MM.1S (cell line): ENCODE measurements at places on chromosomes 2 and 18.

GRCh38 chr2:236665101-236665500, 95.5 kb downstream of the ACKR3 start:
- H3K4me1 ChIP-seq, result no peaks in the 10 kb centered on the region
- no peak overlapping the region for H3K4me3 ChIP-seq
- no peak overlapping the region for H3K27ac ChIP-seq
- DNase-seq, result no peak
- no peaks in the 10 kb centered on the region for H3K27me3 ChIP-seq

DNA sequence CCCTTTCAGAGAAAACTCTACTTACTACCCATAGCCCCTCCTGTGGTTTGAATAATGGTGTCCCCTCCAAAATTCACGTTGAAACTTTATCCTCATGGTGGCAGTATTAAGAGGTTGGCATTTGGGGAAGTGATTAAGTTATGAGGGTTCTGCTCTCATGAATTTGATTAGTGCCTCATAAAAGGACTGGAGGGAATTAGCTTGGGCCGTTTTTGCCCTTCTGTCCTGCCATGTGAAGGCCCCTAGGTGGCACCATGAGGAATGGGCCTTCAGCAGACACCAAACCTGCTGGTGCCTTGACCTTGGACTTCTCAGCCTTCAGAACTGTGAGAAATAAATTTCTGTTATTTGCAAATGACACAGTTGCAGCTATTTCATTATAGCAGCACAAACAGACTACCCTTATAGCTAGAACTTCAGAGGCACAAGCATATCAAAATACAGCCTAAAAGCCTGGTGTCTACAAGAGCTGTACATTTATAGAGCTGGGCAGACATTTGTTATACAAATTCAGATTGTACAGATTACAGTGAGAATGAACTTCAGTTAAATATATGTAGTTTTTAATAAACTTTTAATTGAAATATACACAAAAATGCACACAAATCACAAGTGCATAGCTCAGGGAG, 2.6 kb upstream of the PTPN2 start:
- H3K4me3 ChIP-seq, result no peak overlapping the region
- no peaks in the 10 kb centered on the region for H3K36me3 ChIP-seq
- H3K27ac ChIP-seq, result no peak overlapping the region
- H3K27me3 ChIP-seq, result no peaks in the 10 kb centered on the region

- H3K27ac ChIP-seq, result no peak overlapping the region
- no peak for DNase-seq
- no peaks in the 10 kb centered on the region for H3K4me1 ChIP-seq
- no peaks in the 10 kb centered on the region for H3K27me3 ChIP-seq
- no peak overlapping the region for H3K4me3 ChIP-seq
- no peaks in the 10 kb centered on the region for H3K36me3 ChIP-seq
Measured at GRCh38 chr2:238162846-238163441, 4.2 kb downstream of the ERFE start.

DNA sequence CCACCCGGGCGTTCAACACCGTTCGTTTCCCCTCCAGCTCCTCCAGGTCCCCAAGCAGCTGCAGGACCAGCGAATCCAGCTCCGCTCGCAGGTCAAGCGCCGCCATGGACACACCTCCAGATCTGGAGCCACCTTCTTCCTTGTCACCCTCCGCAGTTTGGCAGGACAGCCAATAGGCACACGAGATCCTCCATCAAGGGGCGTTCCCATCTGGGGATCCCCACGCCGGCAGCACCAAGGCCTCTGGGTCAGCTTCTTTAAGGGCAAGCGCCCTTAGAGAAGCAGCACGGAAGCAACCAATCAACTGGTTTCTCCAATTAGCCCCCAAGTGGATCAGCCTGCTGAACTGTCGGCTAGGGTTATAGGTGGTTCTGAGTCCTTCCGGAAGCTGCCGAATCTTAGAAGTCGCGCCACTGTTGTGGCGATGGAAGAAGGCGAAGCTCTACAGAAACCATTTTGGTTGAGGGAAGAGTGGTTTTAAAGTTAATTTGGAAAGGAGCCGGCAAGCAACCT, 621 bp upstream of the IMP4 start:
- H3K4me3 ChIP-seq, result peak overlapping the region; percentile 84
- H3K36me3 ChIP-seq, result peaks cover 10% of the 10 kb centered on the region
- peak overlapping the region; percentile 82 for H3K27ac ChIP-seq
- H3K4me1 ChIP-seq, result no peaks in the 10 kb centered on the region
- peak; percentile 96 for DNase-seq

GRCh38 chr2:197358931-197359330, 48.4 kb upstream of the ANKRD44 start:
- H3K4me1 ChIP-seq, result no peaks in the 10 kb centered on the region
- H3K36me3 ChIP-seq, result no peaks in the 10 kb centered on the region
- no peak for DNase-seq
- H3K27ac ChIP-seq, result no peak overlapping the region
- no peaks in the 10 kb centered on the region for H3K27me3 ChIP-seq

GRCh38 chr2:232410238-232410900, 3.7 kb downstream of the ALPG start:
- no peaks in the 10 kb centered on the region for H3K4me1 ChIP-seq
- no peak overlapping the region for H3K4me3 ChIP-seq

DNA sequence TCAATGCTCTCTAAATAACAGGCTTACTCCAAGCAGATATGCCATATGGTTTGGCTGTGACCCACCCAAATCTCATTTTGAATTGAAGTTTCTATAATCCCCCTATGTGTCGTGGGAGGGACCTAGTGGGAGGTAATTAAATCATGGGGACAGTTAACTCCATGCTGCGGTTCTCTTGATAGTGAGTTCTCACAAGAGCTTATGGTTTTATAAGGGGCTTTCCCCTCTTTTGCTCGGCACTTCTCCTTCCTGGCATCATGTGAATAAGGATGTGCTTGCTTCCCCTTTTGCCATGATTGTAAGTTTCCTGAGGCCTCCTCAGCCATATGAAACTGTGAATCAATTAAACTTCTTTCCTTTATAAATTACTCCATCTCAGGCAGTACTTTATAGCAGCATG, 302.7 kb upstream of the ZC3H15 start:
- H3K4me1 ChIP-seq, result no peaks in the 10 kb centered on the region
- H3K36me3 ChIP-seq, result no peaks in the 10 kb centered on the region
- H3K27ac ChIP-seq, result no peak overlapping the region
- no peaks in the 10 kb centered on the region for H3K27me3 ChIP-seq
- no peak for DNase-seq

GRCh38 chr2:151180123-151180522, 81.5 kb downstream of the RBM43 start:
- DNase-seq, result no peak
- no peaks in the 10 kb centered on the region for H3K27me3 ChIP-seq
- no peaks in the 10 kb centered on the region for H3K4me1 ChIP-seq

- no peaks in the 10 kb centered on the region for H3K27me3 ChIP-seq
- H3K4me3 ChIP-seq, result no peak overlapping the region
- H3K27ac ChIP-seq, result no peak overlapping the region
- H3K4me1 ChIP-seq, result peaks cover 5% of the 10 kb centered on the region; the same call in 1 of the 2 replicates
- no peaks in the 10 kb centered on the region for H3K36me3 ChIP-seq
- DNase-seq, result peak; percentile 49
Measured at GRCh38 chr2:181573140-181573736, 83.7 kb downstream of the CERKL start.

- H3K36me3 ChIP-seq, result peaks cover 14% of the 10 kb centered on the region
- H3K4me1 ChIP-seq, result peaks cover 18% of the 10 kb centered on the region
- H3K27me3 ChIP-seq, result no peaks in the 10 kb centered on the region
- H3K4me3 ChIP-seq, result no peak overlapping the region
- DNase-seq, result no peak
Measured at GRCh38 chr2:85042330-85042729, 71.4 kb downstream of the KCMF1 start.

DNA sequence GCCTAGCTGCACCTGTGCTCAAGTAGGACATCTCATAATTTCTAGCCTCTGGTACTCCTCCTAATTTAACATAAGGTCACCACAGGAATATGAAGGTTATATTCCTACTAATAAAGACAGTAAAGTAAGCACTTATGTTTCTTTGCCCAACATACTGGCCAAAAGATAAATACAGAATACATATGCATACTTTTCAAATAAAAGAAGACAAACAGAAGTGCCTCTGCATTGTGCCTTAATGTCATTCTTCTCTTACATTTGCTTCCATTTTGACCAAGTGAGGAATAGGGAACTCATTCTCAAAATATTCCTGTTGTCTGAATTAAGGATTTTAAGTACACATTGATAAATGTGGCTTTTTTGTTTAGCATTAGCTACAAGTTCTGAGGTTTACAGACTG, 5.6 kb downstream of the BCL11A start:
- H3K4me3 ChIP-seq, result no peak overlapping the region
- no peak for DNase-seq
- H3K27ac ChIP-seq, result no peak overlapping the region

DNA sequence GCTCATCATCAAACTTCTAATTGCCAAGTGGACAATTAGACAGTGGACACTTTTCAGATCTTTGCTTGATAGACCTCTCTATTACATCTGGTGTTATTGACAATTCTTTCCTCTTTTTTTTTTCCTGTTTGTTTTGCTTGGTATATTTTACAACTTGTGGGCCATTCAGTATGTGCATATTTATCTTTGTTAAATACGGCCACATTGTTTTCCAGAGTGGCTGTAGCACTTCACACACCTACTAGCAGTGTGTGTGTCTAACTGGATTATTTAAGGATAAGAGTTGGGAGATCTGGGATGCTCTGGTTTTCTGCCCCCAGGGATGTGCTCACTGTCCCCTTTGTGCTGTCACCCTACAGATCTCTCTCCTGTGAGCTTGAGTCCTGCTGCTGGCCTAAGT, 4.1 kb upstream of the SLC4A5 start:
- H3K27ac ChIP-seq, result no peak overlapping the region
- no peak for DNase-seq
- no peak overlapping the region for H3K4me3 ChIP-seq
- no peaks in the 10 kb centered on the region for H3K27me3 ChIP-seq
- no peaks in the 10 kb centered on the region for H3K4me1 ChIP-seq
- no peaks in the 10 kb centered on the region for H3K36me3 ChIP-seq

DNA sequence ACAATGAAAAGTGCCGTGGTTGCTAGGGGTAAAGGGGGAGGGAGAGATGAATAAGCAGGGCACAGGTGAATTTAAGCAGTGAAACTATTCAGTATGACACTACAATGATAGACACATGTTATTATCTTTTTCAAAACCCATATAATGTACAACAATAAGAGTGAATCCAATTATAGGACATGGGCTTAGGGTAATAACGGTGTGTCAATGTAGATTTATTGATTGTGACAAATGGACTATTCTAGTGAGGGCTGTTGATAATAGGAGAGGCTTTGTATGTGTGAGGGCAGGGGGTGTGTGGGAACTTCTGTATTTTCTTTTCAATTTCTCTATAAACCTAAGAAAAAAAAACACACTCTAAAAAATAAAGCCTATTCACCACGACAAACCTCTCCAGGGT, 223.8 kb downstream of the RIT2 start:
- H3K4me1 ChIP-seq, result no peaks in the 10 kb centered on the region
- no peak overlapping the region for H3K27ac ChIP-seq
- no peaks in the 10 kb centered on the region for H3K27me3 ChIP-seq
- no peak for DNase-seq
- no peak overlapping the region for H3K4me3 ChIP-seq

- DNase-seq, result no peak
- no peak overlapping the region for H3K4me3 ChIP-seq
- no peaks in the 10 kb centered on the region for H3K4me1 ChIP-seq
Measured at GRCh38 chr2:32626639-32627221, 1.1 kb upstream of the TTC27 start.
